Prostate gland (tissue), 2 donors: ENCODE measurements at places on chromosomes 6 and 20. TPM values are rescaled to one million over a fixed set of nuclear protein-coding genes. Genes with fewer than 3 reads are reported as not detected.

TTBK1 gene
- total RNA-seq: 0.62 TPM

- no peak overlapping the region for H3K27ac ChIP-seq
- no peak overlapping the region for H3K4me3 ChIP-seq
- H3K4me1 ChIP-seq: no peaks in the 10 kb centered on the region
- no peaks in the 10 kb centered on the region for H3K27me3 ChIP-seq
These were observed 328.1 kb upstream of the ARID1B start for GRCh38 chr6:156449128-156449527.

GRCh38 chr6:5697508-5697907 is 309.2 kb downstream of the NRN1 start:
- DNase-seq: no peak
- H3K4me3 ChIP-seq: no peak overlapping the region
- H3K4me1 ChIP-seq: no peaks in the 10 kb centered on the region
- H3K27ac ChIP-seq: no peak overlapping the region
- H3K36me3 ChIP-seq: no peaks in the 10 kb centered on the region

DNA sequence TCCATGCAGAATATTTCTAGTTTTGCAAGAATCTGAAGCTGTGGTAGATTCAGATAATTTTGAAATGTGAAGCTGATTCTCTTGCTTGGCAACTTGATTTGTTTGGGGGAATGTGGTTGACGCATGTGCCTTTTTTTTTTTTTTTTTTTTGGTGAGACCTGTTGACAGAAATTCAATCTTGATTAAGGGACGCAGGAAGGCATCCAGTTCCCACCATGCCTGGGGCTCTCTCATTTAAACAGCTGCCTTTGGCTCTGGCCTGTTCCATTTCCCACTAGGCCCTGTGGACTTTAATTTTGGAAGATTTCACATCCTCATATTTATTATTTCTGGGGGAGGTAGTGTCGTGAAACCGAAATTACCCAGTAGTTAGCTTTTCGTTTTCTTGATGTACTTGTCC is 8.6 kb downstream of the TPX2 start:
- H3K4me3 ChIP-seq: no peak overlapping the region
- no peaks in the 10 kb centered on the region for H3K4me1 ChIP-seq
- no peaks in the 10 kb centered on the region for H3K27me3 ChIP-seq
- H3K36me3 ChIP-seq: no peaks in the 10 kb centered on the region
- no peak overlapping the region for H3K27ac ChIP-seq

DNA sequence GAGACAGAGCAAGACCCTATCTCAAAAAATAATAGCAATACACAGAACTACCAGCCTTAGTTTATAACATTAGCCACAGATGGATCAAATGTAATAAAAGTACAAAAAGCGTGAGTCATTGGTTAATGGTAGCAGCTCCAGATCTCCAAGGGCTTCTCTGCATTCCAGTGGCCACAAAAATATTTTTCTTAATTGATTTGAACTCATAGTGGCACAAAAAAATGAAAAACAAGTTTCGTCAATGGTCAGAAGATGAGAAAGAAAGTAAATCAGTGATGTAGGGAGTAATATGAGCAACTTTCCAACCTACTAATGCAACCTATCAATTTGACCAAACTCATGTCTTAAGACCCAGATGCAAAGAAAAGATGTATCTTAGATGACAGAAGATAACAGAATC is 79.6 kb downstream of the CEP57L1 start:
- H3K4me1 ChIP-seq: no peaks in the 10 kb centered on the region
- no peaks in the 10 kb centered on the region for H3K27me3 ChIP-seq
- H3K36me3 ChIP-seq: no peaks in the 10 kb centered on the region
- DNase-seq: no peak

DNA sequence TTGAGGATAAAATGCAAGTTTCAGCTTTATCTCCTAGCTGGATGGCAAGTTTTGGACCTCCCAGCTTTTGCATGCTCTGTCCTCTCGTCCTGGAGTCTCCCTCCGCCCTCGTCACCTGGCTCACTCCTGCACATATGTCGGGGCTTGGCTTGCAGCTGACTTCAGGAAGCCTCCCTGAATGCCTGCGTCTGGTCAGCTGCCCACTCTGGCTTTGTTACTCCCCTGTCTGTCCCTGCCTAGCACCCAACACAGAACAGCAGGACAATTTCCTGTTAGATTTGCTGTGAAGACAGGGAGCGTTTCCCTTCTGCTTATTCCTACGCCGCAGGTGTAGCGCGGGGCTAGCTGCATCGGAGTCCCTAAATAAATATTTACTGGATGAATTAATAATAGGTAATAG is 5.4 kb downstream of the JPH2 start:
- H3K4me3 ChIP-seq: no peak overlapping the region
- no peak for DNase-seq
- H3K4me1 ChIP-seq: no peaks in the 10 kb centered on the region
